ENCODE measurements at places on chromosomes 11 and 22.

GRCh38 chr11:36019005-36019596, 75.2 kb downstream of the LDLRAD3 start:
- H3K27ac ChIP-seq, result no peak overlapping the region
- peaks cover 13% of the 10 kb centered on the region for H3K27me3 ChIP-seq
- H3K4me3 ChIP-seq, result no peak overlapping the region
- DNase-seq, result no peak

DNA sequence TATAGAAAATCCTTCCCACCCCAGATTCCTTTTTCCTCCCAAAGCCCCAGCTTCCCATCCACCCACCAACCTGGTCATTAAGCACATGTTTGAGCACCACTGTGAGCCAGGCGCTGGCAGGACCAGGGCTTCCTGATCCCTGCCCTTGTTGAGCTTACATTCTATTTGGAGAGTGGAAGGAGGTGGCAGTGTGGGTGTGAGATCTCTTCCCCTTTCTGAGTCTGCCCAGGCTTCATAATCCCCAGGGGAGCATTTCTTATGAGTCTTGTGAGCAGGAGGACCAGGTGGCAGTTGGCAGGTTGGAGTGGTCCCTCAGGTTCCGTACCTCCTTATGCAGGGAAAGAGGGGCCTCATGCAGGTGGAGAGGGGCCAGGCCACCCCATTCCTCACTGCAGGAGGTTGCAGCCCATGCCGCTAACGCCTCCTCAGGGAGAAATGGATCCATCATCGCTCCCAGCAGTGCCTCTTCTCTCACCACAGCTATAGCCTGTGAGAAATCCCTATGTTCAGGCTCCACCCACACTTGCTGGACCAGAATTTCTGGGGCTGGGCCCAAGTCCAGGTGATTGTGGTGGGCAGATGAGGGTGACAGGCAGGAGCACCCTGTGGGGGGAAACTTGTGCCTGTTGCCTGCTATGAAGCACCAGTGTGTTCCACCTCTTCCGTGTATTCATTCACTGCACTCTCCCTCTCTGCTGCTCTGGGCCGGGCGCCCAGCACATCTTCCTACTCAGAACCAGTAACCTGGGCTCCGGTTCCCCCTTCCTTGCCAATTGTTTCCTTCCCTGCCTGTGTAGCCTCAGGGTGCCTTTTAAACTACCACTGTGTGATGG, 23.5 kb downstream of the UBE2L3 start:
- no peaks in the 10 kb centered on the region for H3K27me3 ChIP-seq
- H3K36me3 ChIP-seq, result peaks cover 6% of the 10 kb centered on the region
- no peak overlapping the region for H3K27ac ChIP-seq
- no peak overlapping the region for H3K4me3 ChIP-seq
- H3K4me1 ChIP-seq, result peaks cover 48% of the 10 kb centered on the region

DNA sequence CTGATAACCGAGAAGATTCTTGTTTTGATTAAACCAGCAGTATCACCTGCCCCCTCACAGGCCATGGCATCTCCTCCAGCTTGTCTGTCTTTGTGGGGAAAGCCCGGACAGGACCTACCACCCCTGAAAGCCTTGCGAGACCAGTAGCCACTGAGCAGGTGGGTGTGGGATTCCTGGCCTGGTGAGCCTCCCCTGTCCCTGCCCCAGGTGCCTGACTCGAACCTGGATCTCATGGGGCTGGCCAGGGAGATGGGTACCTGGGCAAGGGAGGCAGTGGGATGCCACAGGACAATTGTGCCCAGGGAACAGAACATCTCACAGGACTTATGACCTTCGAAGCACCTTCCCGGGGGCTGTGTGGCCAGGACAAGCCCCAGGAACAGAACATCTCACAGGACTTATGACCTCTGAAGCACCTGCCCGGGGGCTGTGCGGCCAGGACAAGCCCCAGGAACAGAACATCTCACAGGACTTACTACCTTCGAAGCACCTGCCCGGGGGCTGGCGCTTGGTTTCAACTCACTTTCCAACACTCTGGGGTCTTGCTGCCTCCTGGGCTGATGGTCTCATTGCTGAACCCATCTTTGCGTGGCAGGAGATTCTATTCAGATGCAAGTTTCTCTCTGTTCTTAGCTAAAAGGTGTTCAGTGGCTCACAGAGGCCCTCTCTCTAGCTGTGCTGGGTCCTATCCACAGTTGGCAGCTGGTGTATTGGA, 854.5 kb downstream of the BRD1 start:
- no peaks in the 10 kb centered on the region for H3K4me1 ChIP-seq
- no peaks in the 10 kb centered on the region for H3K27me3 ChIP-seq
- DNase-seq, result no peak
- H3K27ac ChIP-seq, result no peak overlapping the region

GRCh38 chr11:32781721-32782120, 12.7 kb downstream of the CCDC73 start:
- H3K4me3 ChIP-seq, result no peak overlapping the region
- no peak for DNase-seq
- no peaks in the 10 kb centered on the region for H3K36me3 ChIP-seq
- no peak overlapping the region for H3K27ac ChIP-seq

Data from T-cell (primary cell).